Nasal cavity respiratory epithelium epithelial cell of viscerocranial mucosa (primary cell): ENCODE measurements at places on chromosomes 7 and 10. TPM values are rescaled to one million over a fixed set of nuclear protein-coding genes. Genes with fewer than 3 reads are reported as not detected.

HABP2 gene
- total RNA-seq: 0.07 TPM in 1 of 2 replicates, not detected in the other

ELFN1 gene
- total RNA-seq: under 0.01 and 0.57 TPM in 2 replicates

TSPAN12 gene
- 1.0 and 2.1 TPM in 2 replicates for total RNA-seq

NUDCD3 gene
- 62.2 and 186 TPM in 2 replicates for total RNA-seq

GFRA1 gene
- total RNA-seq: under 0.01 TPM in 1 of 2 replicates, not detected in the other
